ENCODE measurements at places on chromosomes 1 and 21.
A peak's percentile ranks its signal among the peaks of the same experiment; 100 is the strongest.

DNA sequence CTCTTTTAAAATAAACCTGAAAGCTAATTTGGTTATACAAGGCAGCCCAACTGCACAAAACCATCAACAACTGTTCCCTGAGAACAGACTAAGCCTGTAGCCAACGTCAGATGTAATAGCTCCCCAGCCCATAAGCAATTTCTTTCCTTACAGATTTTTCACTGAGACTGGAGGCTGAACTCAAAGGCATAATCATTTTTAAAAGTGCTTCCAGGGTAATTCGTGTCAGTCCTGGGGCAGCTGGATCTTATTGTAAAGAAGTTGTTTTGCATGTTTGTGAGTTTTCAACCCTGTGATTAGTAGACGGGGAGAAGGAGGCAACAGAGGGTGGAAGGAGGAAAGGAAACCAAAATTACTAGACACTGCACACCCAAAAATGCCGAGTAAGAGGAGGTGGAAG is 3.2 kb downstream of the DPT start:
- no peak for DNase-seq

DNA sequence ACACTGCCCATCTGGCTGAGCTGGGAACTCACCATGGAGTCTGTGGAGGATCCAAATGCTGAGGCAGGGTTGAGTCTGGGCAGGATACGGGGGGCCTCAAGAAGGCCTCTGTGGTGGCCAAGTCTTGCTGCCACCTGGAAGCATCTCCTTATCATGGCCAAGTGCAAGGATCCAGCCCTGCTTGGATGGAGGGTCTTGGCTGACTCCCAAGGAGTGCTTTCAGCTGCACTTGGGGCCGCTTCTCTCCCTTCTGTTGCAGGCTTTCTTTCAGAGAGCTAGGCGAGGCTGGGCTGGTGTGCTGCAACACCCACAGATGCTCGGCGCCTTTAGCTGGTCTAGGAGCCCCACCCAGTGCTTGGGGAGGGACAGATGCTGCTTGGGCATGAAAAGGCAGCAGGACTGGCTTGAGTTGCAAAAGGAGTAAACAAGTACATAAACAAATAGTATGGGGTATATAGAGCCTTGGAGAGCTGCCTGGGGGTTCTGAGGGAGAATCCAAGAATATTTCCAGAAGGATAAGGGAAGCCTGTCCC is at the start of gene THEM5:
THEM5 (minus strand) TSS at position 302 of the 533 bp plus-strand sequence; CDS start at position 155, 147 bp downstream.
- no peak for DNase-seq

DNA sequence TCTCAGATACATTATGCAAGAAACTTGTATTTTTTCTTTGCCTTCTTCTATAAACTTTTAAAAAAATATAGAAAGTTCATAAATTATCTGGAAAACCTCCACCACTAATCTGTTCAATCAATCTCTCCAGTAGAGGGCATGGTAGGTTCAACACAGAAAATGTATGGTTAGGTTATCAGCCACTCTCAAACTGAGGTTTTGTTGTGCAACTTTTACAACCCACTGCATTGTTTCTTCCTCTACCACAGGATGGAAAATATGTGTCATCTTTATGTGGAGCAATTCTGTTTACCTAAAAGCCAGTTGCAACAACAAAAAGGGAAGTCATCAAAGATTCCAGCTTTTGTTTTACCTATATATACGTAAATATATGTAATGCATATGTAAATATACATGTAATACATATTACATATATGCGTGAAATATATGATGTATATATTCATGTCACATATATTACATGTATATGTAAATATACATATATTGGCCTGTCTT is 3.0 kb upstream of the RGS2 start:
- DNase-seq: peak; percentile 90

GRCh38 chr1:163834778-163835177 is 513.0 kb downstream of the NUF2 start:
- DNase-seq: no peak

DNA sequence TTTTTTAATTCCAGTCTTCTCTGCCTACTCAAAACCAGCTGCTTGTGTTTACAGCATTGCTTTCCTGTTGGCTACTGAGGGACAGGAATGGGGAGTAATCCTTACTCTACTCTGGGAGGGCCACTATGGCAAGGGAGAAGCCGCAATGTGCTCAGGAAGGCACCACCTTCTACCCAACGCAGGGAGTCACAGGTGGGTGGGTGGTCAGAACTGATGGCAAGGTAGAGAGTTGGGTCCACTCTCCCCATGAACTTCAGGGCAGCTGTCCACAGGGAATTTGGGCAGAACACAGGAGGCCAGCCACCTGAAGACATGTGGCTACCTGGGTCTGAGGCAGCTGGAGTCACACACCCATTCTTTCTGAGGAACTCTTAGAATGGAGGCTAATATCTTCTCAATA is 40.5 kb upstream of the HMGB4 start:
- DNase-seq: no peak

DNA sequence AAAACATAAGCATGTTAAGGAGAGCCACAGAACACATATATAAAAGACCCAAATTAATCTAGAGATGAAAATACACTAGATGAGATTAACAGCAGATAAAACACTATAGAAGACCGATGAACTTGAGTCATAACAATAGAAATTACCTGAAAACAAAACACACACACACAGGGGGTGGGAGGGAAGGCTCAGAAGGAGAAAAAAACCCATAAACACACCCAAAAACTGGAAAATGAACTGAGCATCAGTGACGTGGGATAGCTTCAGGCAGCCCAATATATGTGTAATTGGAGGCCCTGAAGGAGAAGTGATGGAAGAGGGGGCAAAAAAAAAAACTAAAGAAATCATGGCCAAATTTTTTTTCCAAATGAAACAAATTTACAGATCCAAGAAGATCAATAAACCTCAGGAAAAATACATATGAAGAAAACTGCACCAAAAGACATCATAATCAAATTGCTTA is 11.4 kb downstream of the ALDH9A1 start:
- DNase-seq: no peak

- no peak for DNase-seq
These were observed 91.6 kb downstream of the SCCPDH start for GRCh38 chr1:246815693-246816270.

- no peak for DNase-seq
These were observed 85.7 kb downstream of the DMRTB1 start for GRCh38 chr1:53544728-53545515.

- peak; percentile 72 for DNase-seq
These were observed 3.4 kb downstream of the SLC26A9 start for GRCh38 chr1:205939690-205940330.

DNA sequence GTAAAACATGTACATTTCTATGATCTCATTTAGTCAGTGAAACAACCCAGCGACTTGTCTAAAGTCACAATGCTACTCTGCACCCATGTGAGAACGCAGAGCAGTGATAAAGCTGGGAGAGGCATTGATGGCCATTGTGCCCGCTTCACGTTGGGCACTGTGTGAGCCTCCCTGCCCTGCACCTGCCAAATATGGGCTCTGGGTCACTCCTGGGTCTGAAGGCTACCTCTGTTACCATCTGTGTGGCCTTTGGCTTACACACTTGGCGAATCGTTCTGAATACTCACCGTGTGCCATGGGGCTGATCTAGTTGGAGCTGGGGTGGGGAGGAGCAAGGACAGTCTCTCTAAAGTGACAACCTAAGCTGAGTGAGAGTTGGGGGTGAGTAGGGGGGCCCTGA is 29.9 kb downstream of the PCSK9 start:
- DNase-seq: no peak

GRCh38 chr21:34129039-34129891 is 55.9 kb downstream of the MRPS6 start:
- peak; percentile 5 for DNase-seq

DNA sequence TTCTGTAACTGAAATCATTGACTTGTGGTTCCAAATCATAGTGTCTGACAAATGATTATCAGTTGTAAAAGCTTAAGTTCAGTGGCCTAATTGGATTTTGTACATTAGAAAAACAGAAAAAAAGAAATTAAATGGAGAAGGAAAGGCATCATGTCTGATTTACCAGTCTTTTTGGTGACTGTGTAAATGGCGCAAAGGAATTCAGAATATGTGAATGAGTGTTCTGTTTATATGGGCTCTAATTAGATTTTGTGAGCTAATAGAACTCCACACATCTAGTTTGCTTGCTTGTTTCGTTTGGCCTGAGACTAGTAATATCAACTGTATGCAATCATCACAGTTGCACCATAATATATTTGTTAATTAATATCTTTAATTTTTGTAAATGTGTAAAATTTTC is 151.7 kb downstream of the PLA2G4A start:
- no peak for DNase-seq

DNA sequence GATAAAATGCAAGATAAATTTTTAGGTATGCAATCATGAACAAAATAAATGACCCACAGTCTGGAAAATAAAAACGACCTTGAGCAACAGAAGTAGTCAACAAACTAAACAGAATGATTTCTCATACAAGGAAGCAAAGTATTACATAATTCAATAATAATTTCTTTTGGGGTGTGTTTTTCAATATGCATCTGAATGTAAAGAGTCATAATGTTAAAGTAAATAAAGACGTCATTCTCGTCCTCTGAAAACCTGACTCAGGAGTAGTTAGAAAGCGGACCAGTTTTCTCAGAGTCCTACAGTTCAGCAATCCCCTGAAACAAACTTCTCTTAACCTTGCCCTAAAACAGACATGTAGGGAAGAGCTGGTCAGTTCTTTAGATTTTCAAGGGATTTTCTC is 18.6 kb downstream of the CDC42BPA start:
- no peak for DNase-seq

GRCh38 chr1:15168479-15168878 is 14.9 kb downstream of the TMEM51 start:
- no peak for DNase-seq

DNA sequence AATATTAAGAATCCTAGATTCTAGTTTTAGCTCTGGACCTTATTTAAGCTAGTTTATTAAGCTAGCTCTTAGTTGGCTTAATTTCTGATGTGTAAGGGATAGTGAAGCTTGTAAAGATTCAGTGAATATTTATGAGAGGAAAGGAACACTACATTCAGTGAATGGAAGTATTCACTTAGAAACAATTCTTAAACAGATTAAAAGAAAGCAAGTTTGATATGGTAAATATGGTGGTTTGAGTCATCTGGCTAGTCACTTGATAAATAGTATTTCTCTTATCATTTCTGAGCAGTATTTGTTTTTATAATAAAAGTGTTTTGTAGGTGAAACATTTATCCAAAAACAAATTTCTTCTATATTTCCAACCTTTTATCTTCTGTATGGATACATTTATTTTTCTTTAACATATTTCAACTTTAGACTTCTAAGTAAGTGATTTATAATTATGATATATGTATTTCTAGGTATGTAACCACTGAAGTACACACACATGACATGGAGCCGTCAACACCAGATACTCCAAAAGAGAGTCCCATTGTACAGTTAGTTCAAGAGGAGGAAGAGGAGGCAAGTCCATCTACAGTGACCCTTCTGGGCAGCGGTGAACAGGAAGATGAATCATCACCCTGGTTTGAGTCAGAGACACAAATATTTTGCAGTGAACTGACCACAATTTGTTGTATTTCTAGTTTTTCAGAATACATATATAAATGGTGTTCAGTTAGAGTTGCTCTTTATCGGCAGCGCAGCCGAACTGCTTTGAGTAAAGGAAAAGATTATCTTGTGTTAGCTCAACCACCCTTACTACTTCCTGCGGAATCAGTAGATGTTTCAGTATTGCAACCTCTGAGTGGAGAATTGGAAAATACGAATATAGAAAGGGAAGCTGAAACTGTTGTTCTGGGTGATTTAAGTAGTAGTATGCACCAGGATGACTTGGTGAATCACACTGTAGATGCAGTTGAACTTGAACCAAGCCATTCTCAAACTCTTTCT is 55.6 kb downstream of the SUCO start:
- no peak for DNase-seq

GRCh38 chr1:163320891-163321290 is 863 bp upstream of the NUF2 start:
- no peak for DNase-seq

GRCh38 chr1:162387226-162388082 is 5.9 kb downstream of the C1orf226 start:
- DNase-seq: no peak

DNA sequence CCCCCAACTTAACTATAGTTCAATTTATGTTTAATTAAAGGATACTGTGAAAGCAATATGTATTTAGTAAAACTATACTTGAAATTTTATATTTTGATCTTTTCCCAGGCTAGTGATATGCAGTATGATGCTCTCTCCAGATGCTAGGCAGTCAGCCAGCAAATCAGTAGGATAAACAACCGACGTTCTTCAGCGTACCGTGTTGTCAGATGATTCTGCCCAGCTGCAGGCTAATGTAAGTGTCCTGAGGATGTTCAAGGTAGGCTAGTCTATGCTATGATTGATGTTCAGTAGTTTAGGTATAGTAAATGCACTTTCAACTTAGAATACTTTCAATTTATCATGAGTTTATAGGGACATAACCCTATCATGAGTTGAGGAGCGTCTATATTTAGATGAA is 762.6 kb downstream of the MRPL39 start:
- no peak for DNase-seq

- peak; percentile 81 for DNase-seq
These were observed 44.1 kb upstream of the SLC25A33 start for GRCh38 chr1:9494936-9495758.

GRCh38 chr1:58000116-58000515 is 546.4 kb downstream of the OMA1 start:
- DNase-seq: no peak

DNA sequence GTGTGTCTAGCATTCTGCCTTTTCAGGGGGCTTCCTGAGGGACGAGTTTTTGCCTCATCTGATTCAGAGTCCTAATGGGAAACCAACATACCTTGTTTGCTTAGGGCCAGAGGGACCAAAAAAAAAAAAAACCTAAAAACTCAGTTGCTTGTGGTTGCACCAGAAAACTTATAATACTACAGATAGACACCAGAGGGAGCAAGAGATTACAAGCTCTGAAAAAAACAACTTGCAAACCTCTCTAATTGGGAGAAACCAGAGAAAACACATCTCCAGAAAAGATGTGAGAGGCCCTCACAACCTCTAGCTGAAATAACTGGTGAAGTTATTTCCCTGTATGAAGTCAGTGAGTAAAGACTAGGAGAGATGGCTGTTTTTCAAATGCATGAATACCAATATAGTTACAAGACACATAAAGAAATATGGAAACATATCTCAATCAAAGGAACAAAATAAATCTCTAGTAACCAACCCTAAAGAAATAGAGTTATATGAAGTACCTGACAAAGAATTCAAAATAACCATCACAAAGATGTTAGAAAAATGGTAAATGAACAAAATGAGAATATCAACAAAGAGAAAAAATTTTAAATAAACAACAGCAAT is 233.7 kb upstream of the NFIA start:
- DNase-seq: peak; percentile 69

GRCh38 chr1:17829579-17829978 is 74.4 kb downstream of the ACTL8 start:
- no peak for DNase-seq
